NCI-H1092 (cell line): ENCODE measurements at places on chromosomes 12 and 14.

DNA sequence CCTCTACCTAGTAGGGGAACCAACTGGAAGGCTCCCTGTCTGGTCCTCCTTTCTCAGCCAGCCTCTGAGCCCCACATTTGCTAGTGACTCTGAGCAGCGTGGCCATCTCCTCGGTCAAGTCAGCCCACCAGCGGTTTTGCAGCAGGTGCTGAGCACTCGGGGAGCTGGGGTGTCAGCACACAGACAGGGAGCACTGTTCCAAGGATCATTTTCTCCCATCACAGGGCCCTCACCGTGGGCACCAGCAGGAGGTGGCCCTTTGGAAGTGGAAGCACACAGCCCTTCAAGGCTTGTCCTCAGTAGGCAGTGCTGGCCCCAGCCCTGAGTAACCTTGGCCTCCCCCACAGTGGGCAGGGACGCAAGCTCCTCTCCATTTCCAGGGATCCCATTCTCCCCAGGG lies 24.1 kb upstream of the EML1 start:
- no peak for DNase-seq

GRCh38 chr12:103858953-103859601 lies 18.0 kb upstream of the NT5DC3 start:
- no peak for DNase-seq

GRCh38 chr12:16560273-16560672 lies 45.7 kb downstream of the LMO3 start:
- DNase-seq: no peak

DNA sequence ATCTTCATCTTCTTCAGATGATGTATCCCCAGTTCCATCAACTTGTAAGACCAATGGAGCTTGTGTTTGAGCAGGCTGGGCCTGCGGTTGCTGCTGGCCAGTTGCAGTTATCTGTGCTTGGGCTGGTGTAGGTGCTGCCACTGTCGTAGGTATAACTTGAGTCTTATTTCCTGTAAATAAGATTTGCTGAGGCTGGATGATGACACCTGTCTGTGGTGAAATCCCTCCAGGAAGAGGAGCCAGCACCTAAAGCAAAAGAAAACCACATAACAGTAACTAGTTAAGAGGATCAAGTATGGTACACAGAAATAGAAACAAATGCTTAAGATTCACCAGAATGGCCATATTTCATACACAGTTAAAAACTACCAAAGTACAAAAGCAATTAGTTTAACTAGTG lies 28.2 kb downstream of the GTF2A1 start:
- DNase-seq: no peak

- DNase-seq: peak; percentile 47
Observed at GRCh38 chr12:19915392-19916195, 452.7 kb upstream of the PDE3A start.
